ENCODE measurements at places on chromosomes 12 and 14.
A peak's percentile ranks its signal among the peaks of the same experiment; 100 is the strongest.

GRCh38 chr12:18794000-18794399 is 56.1 kb downstream of the CAPZA3 start:
- H3K27ac ChIP-seq = no peak overlapping the region
- no peak overlapping the region for H3K4me3 ChIP-seq
- H3K4me1 ChIP-seq = no peaks in the 10 kb centered on the region
- no peaks in the 10 kb centered on the region for H3K36me3 ChIP-seq
- no peaks in the 10 kb centered on the region for H3K27me3 ChIP-seq

- H3K4me1 ChIP-seq = peaks cover 17% of the 10 kb centered on the region
- H3K4me3 ChIP-seq = no peak overlapping the region
- no peaks in the 10 kb centered on the region for H3K27me3 ChIP-seq
- DNase-seq = no peak
Observed at GRCh38 chr14:102782974-102783373, 5.7 kb downstream of the TRAF3 start.

DNA sequence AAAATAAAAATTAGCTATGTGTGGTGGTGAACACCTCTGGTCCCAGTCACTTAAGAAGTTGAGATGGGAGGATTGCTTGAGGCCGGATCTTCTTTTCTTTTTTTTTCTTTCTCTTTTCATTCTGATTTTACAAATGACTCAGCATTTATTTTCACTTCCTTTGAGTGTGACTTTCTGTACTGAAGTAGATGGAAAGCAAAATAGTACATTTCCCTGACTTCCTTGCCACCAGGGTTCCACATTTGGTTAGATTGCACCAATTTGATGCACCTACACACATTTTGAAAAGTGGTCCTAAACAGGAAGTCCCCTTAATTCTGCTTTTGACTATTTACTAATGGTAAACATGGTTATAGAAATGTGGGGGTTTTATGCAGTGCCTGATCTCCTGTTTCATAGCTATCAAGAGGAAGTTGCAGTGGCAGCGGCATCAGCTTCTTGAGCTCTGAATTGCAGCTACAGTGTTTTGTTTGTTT is 13.0 kb upstream of the LEMD3 start:
- H3K4me3 ChIP-seq = no peak overlapping the region
- no peak for DNase-seq
- H3K27me3 ChIP-seq = no peaks in the 10 kb centered on the region
- peak overlapping the region; percentile 66 for H3K27ac ChIP-seq
- peaks cover 9% of the 10 kb centered on the region for H3K4me1 ChIP-seq

DNA sequence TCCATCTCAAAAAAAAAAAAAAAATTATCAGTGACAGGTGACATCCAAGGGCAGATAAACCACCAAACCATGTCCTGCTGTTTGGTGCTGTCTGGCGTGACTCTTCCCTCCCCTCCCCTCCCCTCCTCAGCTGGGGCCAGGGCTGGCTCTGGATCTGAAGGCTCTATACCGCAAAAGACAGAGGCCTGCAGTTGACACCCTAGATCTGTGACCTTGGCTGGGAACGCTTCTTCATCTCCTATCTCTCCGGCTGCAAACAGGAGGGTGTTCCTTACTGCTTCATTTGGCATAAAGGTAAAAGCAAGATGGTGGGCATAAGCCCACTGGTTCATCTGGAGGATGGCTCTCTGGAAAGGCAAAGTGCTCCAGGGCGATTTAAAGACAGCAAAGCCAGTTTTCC is 126.8 kb upstream of the PRMT8 start:
- peaks cover 10% of the 10 kb centered on the region for H3K4me1 ChIP-seq
- H3K36me3 ChIP-seq = no peaks in the 10 kb centered on the region
- DNase-seq = no peak
- no peak overlapping the region for H3K4me3 ChIP-seq
- H3K27ac ChIP-seq = no peak overlapping the region

Measured in spleen (tissue), 13 donors.